ENCODE measurements at places on chromosomes 7 and 10. TPM values are rescaled to one million over a fixed set of nuclear protein-coding genes. Genes with fewer than 3 reads are reported as not detected.
A peak's percentile ranks its signal among the peaks of the same experiment; 100 is the strongest.

DNA sequence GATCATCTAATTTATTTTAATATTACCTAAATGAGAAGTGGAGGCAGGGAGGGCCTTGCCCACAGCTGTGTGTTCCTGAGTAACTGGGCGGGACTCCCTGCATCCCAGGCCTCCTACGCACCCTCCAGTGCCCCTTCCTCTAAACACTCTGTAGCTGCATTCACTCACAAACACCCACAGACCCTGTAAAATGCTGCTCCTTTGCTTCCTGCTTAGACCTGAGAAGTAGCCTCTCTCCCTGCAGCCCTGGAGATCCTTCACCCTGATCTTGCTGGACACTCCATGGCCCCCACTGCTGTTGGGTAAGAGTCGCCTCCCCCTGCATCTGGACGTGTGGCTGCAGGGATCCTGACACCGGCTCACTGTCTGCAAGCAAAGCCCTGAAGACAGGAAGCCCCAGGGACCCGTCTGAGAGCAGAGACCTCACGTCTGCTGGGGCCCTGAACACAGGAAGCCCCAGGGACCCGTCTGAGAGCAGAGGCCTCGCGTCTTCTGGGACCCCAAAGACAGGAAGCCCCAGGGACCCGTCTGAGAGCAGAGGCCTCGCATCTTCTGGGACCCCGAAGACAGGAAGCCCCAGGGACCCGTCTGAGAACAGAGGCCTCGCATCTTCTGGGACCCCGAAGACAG lies 589.8 kb downstream of the DNAJB6 start:
- peak overlapping the region; percentile 39 for H3K4me3 ChIP-seq
- DNase-seq = no peak
- H3K27me3 ChIP-seq = peaks cover 3% of the 10 kb centered on the region
- H3K4me1 ChIP-seq = peaks cover 7% of the 10 kb centered on the region

GRCh38 chr7:148712678-148713329 lies 14.1 kb downstream of the CUL1 start:
- no peak overlapping the region for H3K4me3 ChIP-seq
- peaks cover 19% of the 10 kb centered on the region for H3K4me1 ChIP-seq
- no peak overlapping the region for H3K27ac ChIP-seq
- DNase-seq = no peak
- peaks cover 31% of the 10 kb centered on the region for H3K36me3 ChIP-seq
- no peaks in the 10 kb centered on the region for H3K27me3 ChIP-seq

DNA sequence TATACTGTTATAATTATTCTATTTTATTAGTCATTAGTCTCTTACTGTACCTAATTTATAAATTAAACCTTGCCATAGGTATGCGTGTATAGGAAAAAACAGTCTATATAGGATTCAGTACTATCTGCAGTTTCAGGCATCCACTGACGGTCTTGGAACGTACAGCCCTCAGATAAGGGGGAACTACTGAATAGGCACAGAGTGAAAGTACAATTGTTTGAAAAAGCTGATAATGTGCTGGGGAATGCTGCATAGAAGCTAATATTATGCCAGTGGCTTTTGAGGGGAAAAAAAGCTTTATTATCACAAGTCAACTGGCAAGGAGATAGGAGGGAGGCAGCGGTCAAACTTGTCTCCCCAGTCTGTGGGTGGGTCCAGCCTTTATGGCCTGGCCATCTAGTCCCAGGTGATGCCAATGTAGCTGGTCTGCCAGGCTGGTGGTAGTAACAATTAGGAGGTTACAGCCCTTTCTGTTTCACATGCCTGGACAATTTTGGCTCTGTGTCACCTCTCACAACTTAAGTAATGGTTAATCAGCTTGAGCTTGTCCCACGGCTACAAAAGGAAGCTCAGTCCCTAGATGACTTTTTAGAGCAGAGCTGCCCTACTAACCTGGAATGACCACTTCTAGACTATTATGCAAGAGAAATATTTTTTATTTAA lies 8.3 kb upstream of the FMC1 start:
- no peaks in the 10 kb centered on the region for H3K27me3 ChIP-seq
- peaks cover 7% of the 10 kb centered on the region for H3K4me1 ChIP-seq
- H3K36me3 ChIP-seq = peaks cover 5% of the 10 kb centered on the region
- no peak overlapping the region for H3K4me3 ChIP-seq

DNA sequence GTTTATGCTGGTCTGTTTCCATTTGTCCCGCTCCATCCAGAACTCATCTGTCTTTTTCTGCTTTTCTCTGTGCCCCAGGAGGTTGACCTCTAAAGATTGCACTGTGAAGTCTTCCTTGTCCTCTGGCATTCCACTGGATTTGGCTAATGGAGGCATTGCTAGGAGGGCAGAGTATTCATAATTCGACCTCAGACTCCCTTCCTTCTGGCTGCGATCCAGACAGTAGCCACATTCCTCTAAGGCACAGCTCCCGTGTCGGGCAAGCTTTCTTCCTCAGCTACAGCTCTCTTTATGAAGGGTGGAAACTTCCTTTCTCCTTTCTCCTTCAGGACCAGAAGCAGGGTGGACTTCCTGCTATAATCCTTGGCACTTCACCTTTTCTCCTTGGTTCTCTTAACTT lies 175.9 kb downstream of the BAMBI start:
- no peak overlapping the region for H3K27ac ChIP-seq
- no peaks in the 10 kb centered on the region for H3K4me1 ChIP-seq

DNA sequence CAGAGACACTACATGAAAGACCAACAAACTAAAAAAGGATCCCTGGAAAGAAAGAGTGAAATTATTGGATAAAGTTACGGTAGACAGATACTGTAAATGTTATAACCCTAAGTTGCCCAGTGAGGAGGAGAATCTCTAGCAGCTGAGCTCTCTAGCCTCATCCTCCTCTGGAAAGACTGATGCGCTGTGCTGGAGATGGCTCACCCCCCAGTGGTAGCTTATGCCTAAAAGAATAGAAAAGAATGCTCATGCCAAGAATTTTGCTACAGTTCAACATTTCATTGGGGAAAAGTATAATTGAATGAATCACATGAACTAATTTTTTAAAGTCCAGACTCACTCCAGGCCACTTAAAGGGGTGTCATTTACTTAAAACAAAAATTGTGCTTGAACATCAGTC lies 50.8 kb upstream of the RNF32 start:
- H3K27ac ChIP-seq = no peak overlapping the region
- no peaks in the 10 kb centered on the region for H3K36me3 ChIP-seq
- DNase-seq = no peak
- no peaks in the 10 kb centered on the region for H3K4me1 ChIP-seq
- H3K4me3 ChIP-seq = no peak overlapping the region

- peaks cover 5% of the 10 kb centered on the region for H3K4me1 ChIP-seq
- H3K4me3 ChIP-seq = no peak overlapping the region
- DNase-seq = no peak
- no peak overlapping the region for H3K27ac ChIP-seq
- peaks cover 16% of the 10 kb centered on the region for H3K27me3 ChIP-seq
- H3K36me3 ChIP-seq = no peaks in the 10 kb centered on the region
Measured at GRCh38 chr10:46306516-46307184, 19.9 kb downstream of the ANTXRL start.

DNA sequence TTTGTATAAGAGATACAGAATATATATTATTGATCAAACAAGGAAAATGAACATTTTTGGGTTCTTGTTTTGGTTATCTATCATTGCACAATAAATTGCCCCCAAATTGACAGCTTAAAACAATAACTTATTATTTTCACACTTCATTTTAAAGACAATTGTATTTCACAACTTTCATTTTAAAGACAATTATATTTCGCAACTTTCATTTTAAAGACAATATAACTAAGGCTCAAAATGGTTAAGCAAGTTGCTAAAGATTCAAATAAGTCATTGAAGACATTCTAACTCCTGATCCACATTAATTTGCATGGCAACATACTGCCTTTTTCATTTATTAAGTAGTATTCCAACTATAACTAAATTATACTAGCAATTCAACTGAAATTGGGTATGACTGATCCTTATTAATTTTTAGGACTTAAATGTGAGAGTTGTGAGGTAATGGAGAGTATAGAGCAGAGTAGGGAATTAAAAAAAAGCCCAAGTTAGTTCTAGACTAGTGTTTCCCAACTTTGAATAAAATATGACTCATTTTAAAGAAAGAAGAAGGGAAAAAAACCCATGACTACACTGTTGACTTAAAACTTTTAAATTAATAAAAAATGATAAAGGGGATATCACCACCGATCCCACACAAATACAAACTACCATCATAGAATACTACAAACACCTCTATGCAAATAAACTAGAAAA lies 9.9 kb upstream of the STEAP2 start:
- H3K4me1 ChIP-seq = no peaks in the 10 kb centered on the region
- no peak overlapping the region for H3K4me3 ChIP-seq
- H3K27me3 ChIP-seq = peaks cover 2% of the 10 kb centered on the region

GRCh38 chr7:150945171-150945852 lies 32.8 kb downstream of the KCNH2 start:
- no peaks in the 10 kb centered on the region for H3K36me3 ChIP-seq
- peaks cover 15% of the 10 kb centered on the region for H3K4me1 ChIP-seq
- H3K27ac ChIP-seq = no peak overlapping the region
- peaks cover 25% of the 10 kb centered on the region for H3K27me3 ChIP-seq
- no peak overlapping the region for H3K4me3 ChIP-seq

DNA sequence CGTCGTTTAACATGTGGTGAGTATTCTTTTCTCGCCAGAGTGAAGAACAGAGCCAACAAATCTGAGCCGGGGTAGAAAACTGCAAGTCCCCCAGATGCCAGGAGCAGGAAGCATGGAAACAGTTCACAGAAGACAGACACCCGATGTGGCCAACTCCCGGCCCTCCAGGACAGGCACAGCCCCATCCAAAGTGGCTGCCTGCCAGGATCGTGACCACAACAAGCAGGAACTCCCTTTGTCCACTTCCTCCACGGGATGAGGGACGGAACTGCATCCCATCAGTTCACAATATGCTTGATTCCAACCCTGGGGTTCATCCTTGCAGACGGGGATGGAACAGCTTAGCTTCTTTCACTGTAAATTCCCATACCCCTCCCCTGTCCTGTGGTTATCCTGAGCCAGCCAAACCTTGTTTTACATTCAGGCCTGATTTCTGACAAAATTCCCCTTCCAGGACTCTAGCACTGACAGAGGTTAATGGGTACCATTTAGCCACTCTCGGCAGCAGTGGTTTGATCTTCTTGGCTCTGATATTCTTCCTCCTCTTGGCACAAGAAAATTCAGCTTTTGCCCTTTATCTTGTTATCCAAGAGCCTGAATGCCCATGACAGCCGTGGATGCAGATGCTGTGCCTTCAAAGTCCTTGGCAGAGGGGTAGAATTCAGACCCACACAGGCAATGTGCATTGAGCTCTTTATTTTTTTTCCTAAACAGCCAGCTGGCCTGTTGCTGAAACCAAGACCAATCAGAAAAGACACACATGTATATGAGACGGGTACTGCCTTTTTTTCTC lies 105.5 kb upstream of the FAM204A start:
- H3K27ac ChIP-seq = no peak overlapping the region
- no peaks in the 10 kb centered on the region for H3K36me3 ChIP-seq
- peaks cover 47% of the 10 kb centered on the region for H3K27me3 ChIP-seq
- H3K4me1 ChIP-seq = no peaks in the 10 kb centered on the region
- no peak for DNase-seq

GRCh38 chr7:114765331-114766040 lies 156.4 kb upstream of the MDFIC start:
- peaks cover 8% of the 10 kb centered on the region for H3K27me3 ChIP-seq
- DNase-seq = no peak
- H3K4me3 ChIP-seq = no peak overlapping the region
- H3K36me3 ChIP-seq = no peaks in the 10 kb centered on the region

- H3K27me3 ChIP-seq = no peaks in the 10 kb centered on the region
- no peak overlapping the region for H3K27ac ChIP-seq
- no peaks in the 10 kb centered on the region for H3K36me3 ChIP-seq
- DNase-seq = no peak
- H3K4me1 ChIP-seq = no peaks in the 10 kb centered on the region
Measured at GRCh38 chr10:126337251-126337810, 50.9 kb downstream of the ADAM12 start.

- DNase-seq = no peak
- H3K4me3 ChIP-seq = no peak overlapping the region
- H3K27ac ChIP-seq = no peak overlapping the region
- peaks cover 5% of the 10 kb centered on the region for H3K27me3 ChIP-seq
- H3K36me3 ChIP-seq = no peaks in the 10 kb centered on the region
- no peaks in the 10 kb centered on the region for H3K4me1 ChIP-seq
Measured at GRCh38 chr10:120735773-120736371, 115.3 kb upstream of the WDR11 start.

- DNase-seq = no peak
- peaks cover 9% of the 10 kb centered on the region for H3K4me1 ChIP-seq
- no peaks in the 10 kb centered on the region for H3K27me3 ChIP-seq
Measured at GRCh38 chr10:71268758-71269157, 50.3 kb upstream of the SLC29A3 start.

DNA sequence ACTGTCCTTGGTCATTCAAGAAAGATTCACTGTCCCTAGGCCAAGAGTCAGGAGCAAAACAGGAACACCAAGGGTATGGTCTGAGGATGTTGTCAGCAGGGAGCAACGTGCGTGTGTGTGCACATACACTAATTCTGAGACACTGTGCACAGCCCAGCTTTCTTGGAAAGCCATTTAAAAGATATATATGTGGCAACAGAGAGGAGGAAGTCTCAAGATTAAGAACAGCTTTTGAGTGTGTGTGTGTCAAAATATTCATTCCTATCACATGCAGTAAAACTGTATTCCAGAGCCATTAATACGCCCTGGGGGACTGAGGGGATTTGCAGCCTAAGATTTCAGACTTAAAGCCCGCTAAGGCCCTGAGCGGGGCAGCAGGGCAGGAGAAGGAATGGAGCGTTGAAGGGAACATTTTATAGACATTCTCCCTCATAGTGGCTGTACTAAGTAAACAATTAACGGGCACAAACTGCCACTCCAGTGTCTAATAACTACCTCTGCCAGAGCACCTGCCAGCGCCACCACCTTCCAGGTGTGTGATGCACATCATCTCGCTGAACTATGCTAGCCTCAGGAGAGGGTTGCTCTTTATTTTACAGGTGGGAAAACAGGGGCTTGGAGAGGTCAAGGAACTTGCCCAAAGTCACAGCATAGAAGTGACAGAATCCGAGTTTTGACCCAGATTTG lies 2.0 kb downstream of the NOD1 start:
- peak overlapping the region; percentile 60 for H3K4me3 ChIP-seq
- H3K36me3 ChIP-seq = peaks cover 31% of the 10 kb centered on the region
- no peaks in the 10 kb centered on the region for H3K27me3 ChIP-seq
- peak overlapping the region; percentile 62 for H3K27ac ChIP-seq

Gene FAM237B
- total RNA-seq = not detected

Gene HOXA5
- total RNA-seq = not detected

Gene HTR7
- 0.14 TPM for total RNA-seq

Gene OR2A1
- total RNA-seq = 0.06 TPM

Gene CLCN1
- total RNA-seq = not detected

Gene SORBS1
- total RNA-seq = 0.72 TPM

Gene ZPBP
- not detected for total RNA-seq

Gene DYDC2
- not detected for total RNA-seq

Gene GIMAP7
- total RNA-seq = 212 TPM

Gene LFNG
- 121 TPM for total RNA-seq

Data from activated naive CD8-positive, alpha-beta T cell treated with anti-CD3 and anti-CD28 coated beads, Interleukin-2, amount 10 ng/mL, durations not matched to agents 7 days and 5 days (primary cell).